Body of pancreas (tissue), 4 donors: ENCODE measurements at places on chromosomes 13 and 19. TPM values are rescaled to one million over a fixed set of nuclear protein-coding genes. Genes with fewer than 3 reads are reported as not detected.

DNA sequence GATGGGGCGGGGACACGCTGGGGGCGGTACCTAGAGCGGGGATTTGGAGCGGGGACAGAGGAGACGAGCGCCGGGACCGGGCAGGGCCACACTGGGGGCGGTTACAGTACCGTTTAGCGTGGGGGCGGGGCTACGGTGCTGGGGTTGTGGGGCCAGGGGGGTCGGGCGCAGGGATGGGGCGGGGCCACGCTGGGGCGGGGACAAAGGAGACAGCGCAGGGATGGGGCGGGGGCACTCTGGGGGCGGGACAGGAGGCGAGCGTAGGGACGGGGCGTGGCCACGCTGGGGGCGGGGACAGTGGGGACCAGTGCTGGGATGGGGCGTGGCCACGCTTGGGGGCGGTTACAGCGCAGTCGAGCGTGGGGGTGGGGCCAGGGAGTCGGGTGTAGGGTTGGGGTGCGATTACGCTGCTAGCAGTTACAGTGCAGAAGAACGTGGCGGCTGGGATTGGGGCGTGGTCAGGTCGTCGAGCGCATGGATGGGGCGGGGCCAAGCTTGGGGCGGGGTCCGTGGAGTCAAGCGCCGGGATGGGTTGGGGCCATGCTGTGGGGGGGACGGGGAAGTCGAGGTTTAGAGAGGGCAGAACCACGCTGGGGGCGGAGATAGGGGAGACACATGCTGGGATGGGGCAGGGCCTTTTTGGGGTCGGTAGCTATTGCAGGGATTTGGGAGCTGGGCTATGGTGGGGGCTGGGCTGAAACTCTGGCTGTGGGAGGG lies 660 bp downstream of the ALKBH7 start:
- peak; percentile 99 for DNase-seq

GRCh38 chr19:48539503-48540096 lies 12.4 kb upstream of the SULT2B1 start:
- DNase-seq, result peak; percentile 15

GRCh38 chr19:54415901-54416673 lies 823 bp downstream of the TTYH1 start:
- no peak for DNase-seq

POGLUT2 gene
- total RNA-seq, result not detected

DNA sequence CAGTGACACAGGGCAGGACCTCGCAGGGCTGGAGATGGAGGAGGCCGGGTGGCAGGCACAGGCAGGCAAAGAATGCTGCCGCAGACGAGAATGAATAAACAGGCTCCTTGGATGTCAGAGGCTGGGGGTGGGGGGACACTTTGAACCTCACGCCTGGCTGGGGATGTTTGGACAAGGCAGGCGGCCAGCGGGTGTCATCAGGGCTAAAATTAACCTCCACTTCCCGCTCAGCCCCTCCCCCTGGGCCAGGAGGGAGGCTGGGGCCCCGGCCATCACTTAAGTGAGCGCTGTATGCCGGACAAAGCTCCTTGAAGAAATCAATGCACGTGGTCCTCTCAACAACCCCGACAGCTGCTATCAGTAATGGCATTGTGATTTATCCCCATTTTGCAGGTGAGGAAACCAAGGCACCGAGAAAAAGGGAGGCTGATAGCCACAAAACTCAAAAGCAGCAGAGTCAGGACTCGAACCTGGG lies 10.3 kb upstream of the FUT5 start:
- peak; percentile 55 for DNase-seq

PVR gene
- total RNA-seq, result 36.8 TPM
